HFFc6 (cell line): ENCODE measurements at places on chromosomes 13 and 19. TPM values are rescaled to one million over a fixed set of nuclear protein-coding genes. Genes with fewer than 3 reads are reported as not detected.

DNA sequence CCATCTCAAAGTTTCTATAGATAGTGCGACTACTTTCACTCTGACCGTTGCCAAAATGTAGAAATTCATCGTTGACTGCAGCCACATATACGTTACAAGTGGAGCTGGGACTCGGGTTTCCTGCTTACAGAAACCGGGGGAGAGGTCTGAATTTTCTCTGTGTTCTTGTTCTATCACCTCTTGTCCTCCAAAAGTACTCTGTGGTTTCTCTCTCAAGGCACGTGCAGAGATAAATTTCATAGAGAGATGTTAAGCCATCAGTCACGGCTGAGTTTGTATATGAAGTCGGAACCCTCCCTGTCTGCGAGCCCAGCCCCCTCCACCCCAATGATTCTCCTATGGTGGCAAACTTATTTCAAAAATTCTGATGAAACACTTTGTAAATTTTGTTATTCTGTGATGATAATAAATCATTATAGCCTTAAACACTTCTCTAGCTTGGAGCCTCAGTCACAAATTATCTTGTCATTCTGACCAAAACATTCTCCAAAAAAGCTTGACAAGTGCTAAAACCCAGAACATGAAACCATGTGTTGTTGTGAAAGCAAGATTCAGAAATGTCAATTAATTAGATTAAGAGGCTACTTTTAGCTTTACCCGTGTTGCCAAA is 87.5 kb downstream of the TSHZ3 start:
- peaks cover 11% of the 10 kb centered on the region for H3K36me3 ChIP-seq
- no peak for DNase-seq
- H3K4me3 ChIP-seq = no peak overlapping the region
- H3K4me1 ChIP-seq = peaks cover 16% of the 10 kb centered on the region
- H3K27ac ChIP-seq = no peak overlapping the region

- DNase-seq = no peak
- H3K4me1 ChIP-seq = peaks cover 62% of the 10 kb centered on the region
- peak overlapping the region; percentile 20; the same call in 1 of the 2 replicates for H3K4me3 ChIP-seq
- H3K27ac ChIP-seq = peak overlapping the region; percentile 41
Measured at GRCh38 chr13:101382701-101383100, 33.6 kb downstream of the NALCN start.

GRCh38 chr13:26679411-26680122 is 81.0 kb downstream of the GPR12 start:
- peak; percentile 40 for DNase-seq
- H3K27ac ChIP-seq = peak overlapping the region; percentile 88
- H3K4me1 ChIP-seq = peaks cover 20% of the 10 kb centered on the region
- H3K27me3 ChIP-seq = no peaks in the 10 kb centered on the region; the same call in 1 of the 2 replicates

GRCh38 chr19:12769689-12770088 is 5.7 kb downstream of the HOOK2 start:
- H3K4me1 ChIP-seq = peaks cover 28% of the 10 kb centered on the region
- no peak overlapping the region for H3K27ac ChIP-seq
- DNase-seq = no peak
- peaks cover 1% of the 10 kb centered on the region for H3K27me3 ChIP-seq
- no peak overlapping the region for H3K4me3 ChIP-seq

DNA sequence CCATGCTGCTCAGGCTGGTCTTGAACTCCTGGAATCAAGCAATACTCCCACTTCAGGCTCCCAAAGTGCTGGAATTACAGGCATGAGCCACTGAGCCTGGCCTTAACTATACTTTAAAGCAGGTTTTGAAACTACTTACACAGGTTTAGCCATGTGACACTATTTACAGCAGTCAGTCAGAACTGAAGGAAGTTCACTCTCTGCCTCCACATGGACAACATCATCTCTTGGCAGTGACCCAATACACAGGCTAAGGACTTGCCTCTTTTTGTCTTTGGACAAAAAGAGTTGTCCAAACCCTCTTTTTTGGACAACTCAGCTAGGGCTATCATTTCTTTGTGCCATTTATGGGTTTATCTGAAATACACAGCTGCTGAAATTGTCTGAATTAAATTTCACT is 89.0 kb upstream of the CLDN10 start:
- peaks cover 1% of the 10 kb centered on the region for H3K27me3 ChIP-seq
- H3K27ac ChIP-seq = no peak overlapping the region
- peaks cover 12% of the 10 kb centered on the region for H3K36me3 ChIP-seq
- H3K4me3 ChIP-seq = no peak overlapping the region
- H3K4me1 ChIP-seq = no peaks in the 10 kb centered on the region
- no peak for DNase-seq

DNA sequence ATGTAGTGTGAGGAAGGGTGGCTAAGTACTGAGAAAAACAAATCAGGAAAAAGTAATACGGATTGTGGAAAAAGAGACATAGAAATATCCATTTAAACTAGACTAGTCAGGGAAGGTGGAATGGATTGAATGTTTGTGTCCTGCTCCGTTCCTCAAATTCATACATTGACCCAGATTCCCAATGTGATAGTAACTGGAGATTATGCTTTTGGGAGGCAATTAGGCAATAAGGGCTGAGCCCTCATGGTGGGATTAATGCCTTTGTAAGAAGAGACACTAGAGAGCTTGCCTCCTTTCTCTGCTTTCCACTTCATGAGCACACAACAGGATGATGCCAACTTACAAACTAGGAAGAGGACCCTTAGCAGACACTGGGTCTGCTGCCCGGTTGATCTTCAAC is 765.2 kb upstream of the GPC6 start:
- H3K27me3 ChIP-seq = no peaks in the 10 kb centered on the region; the same call in 1 of the 2 replicates
- DNase-seq = no peak
- H3K4me1 ChIP-seq = no peaks in the 10 kb centered on the region
- peaks cover 5% of the 10 kb centered on the region; the same call in 1 of the 2 replicates for H3K36me3 ChIP-seq
- H3K27ac ChIP-seq = no peak overlapping the region
- no peak overlapping the region for H3K4me3 ChIP-seq

DNA sequence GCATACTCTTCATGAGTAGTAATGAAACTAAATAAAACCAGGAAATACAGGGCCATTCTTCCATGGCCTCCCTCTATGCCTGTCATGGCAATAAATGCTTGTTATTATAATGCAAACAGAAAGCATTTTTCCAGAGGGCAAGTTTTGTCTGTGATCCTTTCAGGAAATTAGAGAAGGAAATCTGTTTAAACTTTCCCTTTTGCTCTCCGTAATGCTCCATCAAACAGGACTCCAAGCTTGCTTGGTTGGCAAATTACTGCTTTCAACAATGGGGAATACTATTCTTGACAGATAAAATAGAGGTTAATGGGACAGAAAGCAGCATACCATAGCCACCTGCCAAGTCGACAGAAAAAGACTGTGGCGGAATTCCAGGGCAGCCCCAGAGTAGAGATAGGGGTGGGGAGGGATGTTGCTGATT is 252.5 kb downstream of the LHFPL6 start:
- H3K4me3 ChIP-seq = no peak overlapping the region
- H3K4me1 ChIP-seq = peaks cover 24% of the 10 kb centered on the region
- H3K36me3 ChIP-seq = peaks cover 10% of the 10 kb centered on the region; the same call in 1 of the 2 replicates
- DNase-seq = no peak
- no peaks in the 10 kb centered on the region; the same call in 1 of the 2 replicates for H3K27me3 ChIP-seq

DNA sequence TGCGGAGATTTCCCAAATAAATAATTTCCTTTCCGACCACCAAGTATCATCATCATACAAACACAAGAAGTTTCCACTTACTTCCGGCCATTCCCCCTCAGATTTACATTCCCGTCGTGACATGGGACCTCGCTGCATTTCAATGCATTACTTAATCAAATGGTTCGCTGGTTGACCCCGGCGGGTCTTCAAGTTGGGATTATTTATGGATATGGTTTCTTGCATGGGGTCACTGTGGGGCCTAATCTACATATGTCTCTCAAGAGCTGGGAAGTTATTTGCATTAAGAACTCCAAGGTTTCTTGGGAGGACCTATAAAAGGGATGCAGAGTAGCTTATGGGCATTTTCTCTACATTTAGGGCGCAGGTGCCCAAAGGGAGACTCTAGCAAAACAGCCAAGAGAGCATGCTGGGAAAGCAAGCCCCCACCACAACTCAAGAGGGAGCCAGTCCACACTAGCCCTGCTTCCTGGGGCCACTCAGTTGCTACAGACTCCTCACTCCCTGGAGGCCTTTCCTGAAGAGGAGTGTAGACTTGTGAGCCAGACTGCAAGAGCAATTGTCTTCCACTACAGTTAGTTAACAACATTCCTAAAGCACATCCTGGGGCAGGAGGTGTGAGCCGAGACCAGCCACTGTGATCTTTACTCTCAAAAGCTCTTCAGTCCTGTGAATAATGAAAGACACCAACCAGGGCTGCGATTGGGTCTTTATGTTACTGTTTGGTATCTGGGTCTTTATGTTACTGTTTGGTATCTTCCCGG is 125.3 kb downstream of the KATNAL1 start:
- DNase-seq = no peak
- no peaks in the 10 kb centered on the region for H3K4me1 ChIP-seq
- H3K36me3 ChIP-seq = peaks cover 12% of the 10 kb centered on the region
- H3K27ac ChIP-seq = no peak overlapping the region

- no peaks in the 10 kb centered on the region for H3K27me3 ChIP-seq
- H3K4me3 ChIP-seq = peak overlapping the region; percentile 57; the same call in 1 of the 2 replicates
- H3K36me3 ChIP-seq = peaks cover 11% of the 10 kb centered on the region
- DNase-seq = peak; percentile 93
- peak overlapping the region; percentile 73 for H3K27ac ChIP-seq
- peaks cover 69% of the 10 kb centered on the region for H3K4me1 ChIP-seq
Measured at GRCh38 chr13:75359266-75359665, 122.7 kb downstream of the TBC1D4 start.

DNA sequence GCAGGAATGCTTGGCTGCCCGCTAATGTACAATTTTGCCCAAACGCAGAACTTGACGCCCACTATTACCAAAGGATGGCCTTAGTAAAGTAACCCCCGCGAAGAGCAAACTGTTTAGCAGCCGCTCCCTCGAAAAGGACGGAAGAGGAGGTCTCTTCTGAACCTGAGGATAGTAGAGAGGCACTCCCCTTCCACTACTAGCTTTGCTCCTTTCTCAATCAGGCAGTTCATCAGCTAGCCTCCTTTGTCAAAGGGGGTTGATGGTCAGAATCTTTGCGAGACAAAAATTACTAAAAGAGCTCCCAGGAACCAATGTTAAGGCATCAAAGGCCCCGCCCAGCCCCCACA is 534 bp downstream of the CAB39L start:
- peak overlapping the region; percentile 98 for H3K4me3 ChIP-seq
- H3K27me3 ChIP-seq = peaks cover 7% of the 10 kb centered on the region
- no peak for DNase-seq
- H3K27ac ChIP-seq = peak overlapping the region; percentile 99

DNA sequence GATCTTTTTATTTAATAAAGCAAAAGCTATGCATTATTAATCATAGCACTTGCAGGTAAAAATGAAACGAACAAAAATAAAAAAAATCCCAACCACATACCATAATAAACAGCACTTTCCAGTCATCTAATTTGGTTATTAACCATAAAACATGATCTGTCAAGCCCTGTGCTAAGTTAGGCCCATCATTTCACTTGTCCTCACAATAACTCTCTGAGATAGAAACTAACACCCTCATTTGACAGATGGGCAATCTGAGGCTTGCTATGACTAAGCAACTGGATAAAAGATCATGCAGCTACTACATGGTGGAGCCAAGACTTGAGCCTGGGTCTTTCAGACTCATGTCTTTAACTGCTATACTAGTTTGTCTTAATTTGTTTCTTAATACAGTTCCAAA is 21.8 kb downstream of the PROSER1 start:
- H3K4me3 ChIP-seq = no peak overlapping the region
- no peak overlapping the region for H3K27ac ChIP-seq
- H3K36me3 ChIP-seq = peaks cover 21% of the 10 kb centered on the region
- H3K4me1 ChIP-seq = no peaks in the 10 kb centered on the region
- no peaks in the 10 kb centered on the region; the same call in 1 of the 2 replicates for H3K27me3 ChIP-seq

DNA sequence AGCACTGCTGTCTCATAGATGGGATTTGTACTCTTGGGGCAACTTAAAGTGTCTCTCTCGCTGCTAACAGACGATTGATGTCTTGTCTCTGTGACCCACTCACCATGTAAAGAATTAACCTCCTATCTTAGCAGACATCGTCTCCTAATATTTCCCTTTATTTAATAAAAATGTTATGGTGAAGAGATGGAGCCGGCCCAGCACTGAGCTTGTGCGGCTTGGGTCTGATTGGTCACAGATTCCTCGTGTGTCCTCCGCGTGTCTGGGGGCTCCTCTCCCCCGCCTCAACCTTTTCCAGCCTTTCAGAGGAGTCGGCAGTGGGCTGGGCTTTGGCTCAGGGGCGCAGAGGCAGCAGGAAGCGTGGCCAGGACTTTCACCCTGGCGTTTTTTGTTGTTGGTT is 13.2 kb upstream of the CRTC1 start:
- H3K27me3 ChIP-seq = peaks cover 5% of the 10 kb centered on the region
- H3K4me3 ChIP-seq = no peak overlapping the region
- no peak for DNase-seq
- H3K36me3 ChIP-seq = peaks cover 10% of the 10 kb centered on the region; the same call in 1 of the 2 replicates
- H3K4me1 ChIP-seq = peaks cover 9% of the 10 kb centered on the region; the same call in 1 of the 2 replicates
- H3K27ac ChIP-seq = no peak overlapping the region

DNA sequence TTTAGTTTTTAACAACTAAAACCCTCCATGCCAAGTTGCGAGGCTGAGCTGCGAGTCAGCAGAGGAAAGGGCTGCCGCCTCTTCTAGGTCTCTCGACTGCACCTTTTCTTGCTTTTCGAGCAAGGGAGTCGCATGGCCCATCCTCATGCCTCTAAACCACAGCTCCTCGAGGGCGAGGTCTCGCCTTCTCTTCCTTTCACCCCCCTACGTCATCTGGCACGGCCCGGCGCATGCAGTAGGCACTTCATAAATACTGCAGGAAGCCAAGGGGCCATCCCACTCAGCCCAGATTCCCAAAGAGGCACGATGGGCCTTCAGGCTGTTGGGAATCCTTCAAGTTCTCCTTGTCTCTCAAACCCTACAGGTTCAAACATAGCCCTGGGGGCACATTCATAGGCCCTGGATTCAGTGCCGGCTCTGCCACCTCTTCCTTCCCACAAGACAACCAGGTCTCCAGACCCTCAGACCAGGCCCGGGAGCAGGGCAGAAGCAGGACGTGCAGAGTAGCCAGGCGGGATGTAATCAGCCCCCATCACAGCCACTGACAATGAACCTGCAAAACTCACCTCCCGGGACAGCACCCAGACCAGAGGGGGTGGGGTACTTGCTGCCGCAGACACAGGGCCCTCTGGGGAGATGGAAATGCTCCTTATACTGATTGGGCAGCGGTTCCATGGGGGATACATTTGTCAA is 41.7 kb downstream of the GGACT start:
- H3K27ac ChIP-seq = no peak overlapping the region
- no peaks in the 10 kb centered on the region for H3K36me3 ChIP-seq
- H3K4me1 ChIP-seq = peaks cover 21% of the 10 kb centered on the region
- H3K27me3 ChIP-seq = no peaks in the 10 kb centered on the region; the same call in none of the 2 replicates
- no peak overlapping the region for H3K4me3 ChIP-seq

- no peak overlapping the region for H3K27ac ChIP-seq
- peaks cover 8% of the 10 kb centered on the region for H3K36me3 ChIP-seq
- H3K4me1 ChIP-seq = peaks cover 34% of the 10 kb centered on the region
- DNase-seq = no peak
- H3K4me3 ChIP-seq = peak overlapping the region; percentile 32; the same call in 1 of the 2 replicates
Measured at GRCh38 chr13:102700088-102701031, 5.5 kb upstream of the METTL21C start.

GRCh38 chr13:21076253-21076652 is 14.9 kb upstream of the LATS2 start:
- H3K27me3 ChIP-seq = peaks cover 6% of the 10 kb centered on the region
- H3K4me3 ChIP-seq = 0 out of 2 replicates have a peak overlapping the region, but pooled peaks have one; percentile 41
- peaks cover 61% of the 10 kb centered on the region for H3K4me1 ChIP-seq
- DNase-seq = no peak

Gene ACER1
- not detected in 3 replicates for total RNA-seq

Gene ZNF69
- 3.1 and 7.9 TPM in 2 replicates for total RNA-seq

Gene GPR183
- 0.18 TPM in 1 of 3 replicates, not detected in the others for total RNA-seq

Gene LGALS14
- not detected in 3 replicates for total RNA-seq

Gene ZFP36
- 44.8 to 81.6 TPM (median 46.9 TPM) in 3 replicates for total RNA-seq

Gene CPB2
- total RNA-seq = not detected in 3 replicates

Gene MISP3
- 0.81 to 1.2 TPM (median 0.97 TPM) in 3 replicates for total RNA-seq

Gene FAM83E
- total RNA-seq = 0.42 to 0.89 TPM (median 0.82 TPM) in 3 replicates

Gene JOSD2
- total RNA-seq = 74.0 to 93.7 TPM (median 84.9 TPM) in 3 replicates

Gene FFAR2
- not detected in 3 replicates for total RNA-seq

Gene STAP2
- 0.69 to 2.7 TPM (median 0.83 TPM) in 3 replicates for total RNA-seq
